GM19239 (cell line): ENCODE measurements at places on chromosomes 1 and 21.

DNA sequence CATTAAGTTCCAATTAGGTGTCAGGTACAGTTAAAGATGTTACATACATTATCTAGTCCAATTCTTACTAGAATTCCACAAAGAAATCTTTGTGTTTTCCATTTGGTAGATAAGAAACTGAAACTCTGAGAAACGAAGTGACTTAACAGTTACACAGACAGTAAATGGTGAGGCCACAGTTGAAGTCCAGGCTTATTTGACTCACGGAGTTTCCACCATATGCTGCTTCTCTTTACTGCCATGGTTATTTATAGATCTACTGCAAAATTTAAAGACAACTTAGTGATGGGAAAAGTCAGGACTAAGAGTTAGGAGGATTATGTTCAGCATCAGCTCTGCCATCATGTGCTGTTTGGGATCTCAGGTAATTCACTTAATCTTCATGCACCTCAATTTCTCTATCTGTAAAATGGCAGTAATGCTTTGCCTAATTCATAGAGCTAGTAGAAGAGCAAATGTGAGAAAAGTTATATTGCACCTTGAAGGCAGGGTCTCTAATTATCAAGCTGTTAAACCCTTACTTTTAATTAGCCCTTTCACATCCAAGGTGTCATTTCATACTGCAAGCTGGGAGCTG, 26.2 kb upstream of the SAMSN1 start:
- DNase-seq: no peak

- no peak for DNase-seq
Measured at GRCh38 chr1:87632232-87632631, 303.6 kb downstream of the LMO4 start.

- no peak for DNase-seq
Measured at GRCh38 chr1:28601696-28602095, 9.6 kb downstream of the RAB42 start.

- no peak for DNase-seq
Measured at GRCh38 chr21:46650476-46651098, 15.1 kb downstream of the PRMT2 start.

- DNase-seq: no peak
Measured at GRCh38 chr1:14345946-14346550, 252.4 kb upstream of the KAZN start.

GRCh38 chr1:65065524-65066418, 82.2 kb upstream of the AK4 start:
- DNase-seq: no peak

- DNase-seq: peak; percentile 36
Measured at GRCh38 chr1:8604041-8604945, 213.1 kb downstream of the RERE start.

DNA sequence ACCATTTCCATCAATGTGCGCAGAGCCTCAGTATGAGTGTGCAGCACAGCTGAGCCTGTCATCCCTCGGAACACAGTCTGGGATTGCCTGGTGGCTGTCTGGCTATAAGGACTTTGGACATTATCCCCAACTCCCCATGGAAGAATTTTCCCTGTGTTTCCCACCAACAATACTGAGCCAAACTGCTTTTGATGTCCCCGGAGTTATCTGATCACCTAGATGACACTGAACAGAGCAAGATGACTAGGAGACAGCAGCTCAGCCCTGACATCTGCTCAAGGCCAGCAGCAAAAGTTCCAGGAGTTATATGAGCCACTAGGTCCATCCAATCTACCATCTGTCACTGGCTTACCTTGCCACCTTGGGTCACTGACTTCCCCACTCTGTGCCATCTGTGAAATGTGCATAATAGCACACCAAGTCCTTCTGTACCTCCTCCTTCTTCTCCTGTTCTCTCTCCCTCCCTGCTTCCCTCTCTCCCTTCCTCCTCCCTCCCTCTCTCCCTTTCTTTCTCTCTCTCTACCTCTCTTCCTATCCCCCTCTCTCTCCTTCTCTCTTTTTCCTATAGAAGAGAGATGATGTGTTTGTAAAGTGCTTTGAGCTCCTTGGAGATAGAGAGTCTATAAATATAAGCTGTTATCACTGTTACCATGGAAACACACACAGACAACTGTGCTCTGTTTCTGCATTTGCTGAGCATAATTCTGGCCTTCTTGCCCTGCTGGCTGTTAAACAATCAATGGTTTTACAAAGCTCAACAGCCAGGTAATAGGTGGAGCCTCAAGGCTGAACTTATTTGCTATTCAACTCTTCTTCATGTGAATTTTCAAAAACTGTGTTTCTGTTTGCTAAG, 19.7 kb upstream of the ATP1B1 start:
- DNase-seq: no peak

DNA sequence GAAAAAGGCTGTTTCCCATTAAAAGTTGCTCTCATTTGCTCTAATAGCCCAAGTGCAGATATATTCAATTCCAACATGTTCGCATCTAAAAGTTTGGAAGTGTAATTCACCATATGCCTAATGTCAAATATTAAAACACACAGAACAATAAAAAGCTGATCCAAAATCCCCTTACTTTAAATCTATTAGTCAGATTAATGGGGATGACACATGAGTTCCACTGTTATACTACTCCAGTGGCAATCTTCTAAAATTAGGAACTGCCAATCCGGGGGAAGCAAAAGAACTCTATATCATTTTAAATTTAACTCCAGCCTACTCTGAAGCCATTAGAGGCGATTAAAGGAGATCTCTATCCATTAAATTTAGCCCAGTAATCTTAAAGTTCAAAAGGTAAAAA, 317.1 kb downstream of the NTNG1 start:
- no peak for DNase-seq

- no peak for DNase-seq
Measured at GRCh38 chr1:113784104-113784779, 25.0 kb upstream of the PHTF1 start.

- no peak for DNase-seq
Measured at GRCh38 chr1:21666576-21667320, 2.4 kb downstream of the RAP1GAP start.

GRCh38 chr1:76948846-76949245, 81.6 kb downstream of the ST6GALNAC5 start:
- DNase-seq: no peak
